ENCODE measurements at places on chromosomes 16 and 17. TPM values are rescaled to one million over a fixed set of nuclear protein-coding genes. Genes with fewer than 3 reads are reported as not detected.

Gene TSPAN10
- 5.3 TPM for total RNA-seq

GRCh38 chr17:32615326-32615725 lies 128.5 kb downstream of the CDK5R1 start:
- no peak for DNase-seq

Gene NLRC3
- total RNA-seq = 0.78 TPM

DNA sequence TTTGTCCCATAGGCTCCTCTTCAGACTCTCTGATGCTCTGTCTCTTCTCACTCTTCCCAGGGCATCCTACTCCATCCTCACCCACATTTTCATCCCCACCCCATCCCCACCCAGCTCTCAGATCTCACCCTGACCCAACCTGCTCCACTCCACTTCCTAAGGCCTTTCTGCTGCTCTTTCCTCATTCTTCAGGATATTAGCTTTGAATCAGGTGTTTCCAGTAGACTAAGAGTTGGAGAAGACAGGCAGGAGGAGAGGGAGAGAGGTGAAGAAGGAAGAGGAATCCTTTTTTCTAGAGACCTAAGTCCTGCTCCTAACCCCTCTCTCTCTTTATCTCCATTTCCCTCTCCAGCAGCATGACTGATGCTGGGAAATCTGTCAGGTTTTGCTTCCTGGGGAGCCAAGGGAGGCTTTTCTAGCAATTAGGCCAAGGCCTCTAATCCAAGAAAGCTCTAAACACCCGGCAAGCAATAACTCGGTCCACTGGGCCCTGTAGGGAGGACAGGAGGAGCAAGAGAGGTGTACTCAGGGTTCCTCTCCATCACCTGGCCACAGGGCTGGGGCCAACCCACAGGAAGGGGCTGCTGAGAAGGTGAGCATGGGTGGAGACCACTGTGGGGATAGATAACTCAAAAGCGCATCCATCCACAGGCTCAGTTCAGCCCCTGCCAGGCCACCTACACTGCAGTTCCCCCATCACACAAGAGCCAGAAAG lies 133.3 kb downstream of the TMEM132E start:
- no peak for DNase-seq

DNA sequence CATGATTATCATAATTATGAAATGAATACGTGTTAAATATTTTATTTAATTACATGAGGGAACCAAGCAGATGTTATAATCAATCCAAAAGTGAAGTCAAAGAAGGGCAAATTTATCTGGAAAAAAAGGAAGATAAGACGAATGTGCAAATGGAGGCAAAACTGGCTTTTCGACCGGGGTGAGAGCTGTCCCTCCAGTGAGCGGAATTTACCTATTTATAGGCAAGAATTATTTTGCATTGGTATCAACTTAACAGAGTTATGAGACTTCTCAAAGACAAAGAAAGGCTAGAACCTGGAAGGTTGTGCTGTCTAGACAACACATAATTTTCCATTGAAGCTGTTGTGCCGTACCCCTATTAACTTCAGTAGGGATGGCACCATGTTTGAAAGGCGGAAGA lies 1.4 kb upstream of the GGA2 start:
- DNase-seq = no peak

Gene KAT2A
- total RNA-seq = 58.7 TPM

DNA sequence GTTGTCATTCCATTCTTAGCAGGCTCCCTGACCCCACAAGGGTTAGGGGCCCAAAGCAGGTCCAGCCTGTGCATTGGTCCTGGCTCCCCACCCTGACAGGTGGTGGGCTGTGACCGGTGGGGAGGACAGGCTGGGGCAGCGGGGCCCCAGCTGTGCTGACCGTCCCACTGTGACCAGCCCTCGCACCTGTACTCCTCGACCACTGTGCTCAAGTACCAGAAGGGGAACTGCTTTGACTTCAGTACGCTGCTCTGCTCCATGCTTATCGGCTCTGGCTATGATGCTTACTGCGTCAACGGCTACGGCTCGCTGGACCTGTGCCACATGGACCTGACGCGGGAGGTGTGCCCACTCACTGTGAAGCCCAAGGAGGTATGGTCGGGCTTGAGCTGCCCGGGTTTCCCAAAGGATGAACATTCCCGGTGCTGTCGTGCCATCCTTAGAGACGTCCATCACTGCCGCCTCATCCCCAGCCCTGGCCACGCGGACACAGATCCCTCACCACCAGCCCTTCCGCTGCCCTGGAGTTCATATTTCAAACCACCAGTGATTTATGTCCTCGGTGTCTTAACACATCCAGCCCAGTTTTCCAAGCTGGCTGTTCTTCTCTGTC lies 7.3 kb downstream of the DRC7 start:
- DNase-seq = no peak

DNA sequence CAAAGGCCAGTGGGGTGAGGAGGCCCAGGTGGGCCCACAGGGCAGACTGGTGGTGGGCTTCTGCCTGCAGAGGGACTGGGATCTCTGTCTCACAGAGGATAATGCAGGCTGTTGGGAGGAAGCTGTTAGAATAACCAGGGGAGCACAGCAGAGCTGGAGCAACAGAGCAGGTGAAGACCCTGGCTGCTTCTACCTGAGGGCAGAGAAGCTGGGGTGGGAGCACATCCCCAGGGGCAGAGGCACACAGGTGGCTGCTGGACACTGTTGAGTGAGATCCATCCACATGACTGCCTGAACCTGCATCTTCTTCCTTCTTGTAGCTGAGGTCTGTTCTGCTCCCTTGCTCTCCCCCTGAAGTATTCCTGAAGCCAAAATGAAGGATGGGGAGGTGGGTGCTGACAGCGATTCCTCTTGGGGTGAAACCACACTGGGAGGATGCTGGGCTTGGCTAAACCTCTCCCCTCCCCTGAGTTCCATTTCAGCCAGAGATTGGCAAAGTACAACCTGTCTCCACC lies 1725.0 kb downstream of the TP53TG3F start:
- DNase-seq = no peak

Gene CETP
- total RNA-seq = 0.66 TPM

Gene SECTM1
- total RNA-seq = 5.4 TPM

DNA sequence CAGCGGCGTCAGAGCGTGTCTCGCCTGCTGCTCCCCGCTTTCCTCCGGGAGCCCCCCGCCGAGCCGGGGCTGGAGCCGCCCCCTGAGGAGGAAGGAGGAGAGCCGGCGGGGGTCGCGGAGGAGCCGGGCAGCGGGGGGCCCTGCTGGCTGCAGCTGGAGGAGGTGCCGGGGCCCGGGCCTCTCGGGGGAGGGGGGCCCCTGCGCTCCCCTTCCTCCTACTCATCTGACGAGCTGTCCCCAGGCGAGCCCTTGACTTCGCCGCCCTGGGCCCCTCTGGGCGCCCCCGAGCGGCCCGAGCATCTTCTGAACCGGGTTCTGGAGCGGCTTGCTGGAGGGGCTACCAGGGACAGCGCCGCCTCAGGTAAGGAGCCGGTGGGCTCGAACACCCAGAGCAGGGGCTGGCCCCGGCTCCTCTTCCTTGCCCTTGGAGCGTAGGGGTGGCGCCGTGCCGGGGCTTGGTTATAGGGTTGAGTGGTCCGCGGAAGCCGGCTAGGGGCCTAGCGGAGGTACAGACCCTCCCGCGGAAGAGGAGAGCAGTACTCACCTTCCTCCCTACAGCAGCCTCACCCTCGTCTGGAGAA lies 841 bp downstream of the RAPGEFL1 start:
- DNase-seq = peak; percentile 16

Gene PCGF2
- 9.3 TPM for total RNA-seq

GRCh38 chr17:50564916-50565315 lies 4.4 kb downstream of the CACNA1G start:
- DNase-seq = peak; percentile 40

- no peak for DNase-seq
Observed at GRCh38 chr16:57889960-57890751, 80.8 kb downstream of the CNGB1 start.

Gene PPL
- total RNA-seq = 26.0 TPM

All from body of pancreas (tissue), 4 donors.